ENCODE measurements at places on chromosomes 12 and 14.

- DNase-seq = peak; percentile 20
Observed at GRCh38 chr14:36520601-36521525, 831 bp upstream of the NKX2-1 start.

DNA sequence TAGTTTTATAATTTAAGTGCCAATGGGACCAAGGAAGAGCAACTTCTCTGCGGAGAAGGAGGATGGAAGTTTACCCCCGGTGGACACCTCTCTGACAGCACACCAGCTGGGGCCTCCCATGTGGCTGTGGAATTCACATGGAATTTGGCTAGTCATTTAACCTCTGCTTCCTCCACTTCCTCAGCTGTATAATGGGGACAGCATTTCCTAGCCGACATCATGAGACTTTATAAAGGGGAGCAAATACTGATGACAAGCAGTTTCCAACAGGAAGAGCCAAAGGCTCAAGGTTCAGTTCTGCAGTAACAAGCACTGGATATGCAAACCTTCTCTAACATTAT lies 7.5 kb downstream of the DUSP6 start:
- DNase-seq = no peak

DNA sequence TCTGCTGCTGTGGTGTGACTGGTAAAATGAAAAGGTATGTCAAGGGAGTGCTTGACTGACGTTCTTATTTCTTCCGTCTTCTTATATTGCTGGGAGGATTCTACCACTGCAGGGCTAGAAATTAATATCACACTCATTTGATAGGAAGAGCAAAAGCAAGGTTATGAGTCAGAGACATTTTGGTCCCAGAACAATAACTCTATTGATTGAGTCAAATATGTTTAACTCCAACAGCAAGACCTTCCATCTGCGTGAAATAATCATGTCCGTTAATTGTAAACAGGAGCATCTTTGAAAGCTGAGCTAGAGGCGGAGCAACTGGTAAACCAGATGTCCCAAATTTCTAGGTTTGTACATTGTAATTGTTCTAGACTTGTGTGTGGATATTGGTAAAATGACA lies 1293.6 kb downstream of the AACS start:
- no peak for DNase-seq

DNA sequence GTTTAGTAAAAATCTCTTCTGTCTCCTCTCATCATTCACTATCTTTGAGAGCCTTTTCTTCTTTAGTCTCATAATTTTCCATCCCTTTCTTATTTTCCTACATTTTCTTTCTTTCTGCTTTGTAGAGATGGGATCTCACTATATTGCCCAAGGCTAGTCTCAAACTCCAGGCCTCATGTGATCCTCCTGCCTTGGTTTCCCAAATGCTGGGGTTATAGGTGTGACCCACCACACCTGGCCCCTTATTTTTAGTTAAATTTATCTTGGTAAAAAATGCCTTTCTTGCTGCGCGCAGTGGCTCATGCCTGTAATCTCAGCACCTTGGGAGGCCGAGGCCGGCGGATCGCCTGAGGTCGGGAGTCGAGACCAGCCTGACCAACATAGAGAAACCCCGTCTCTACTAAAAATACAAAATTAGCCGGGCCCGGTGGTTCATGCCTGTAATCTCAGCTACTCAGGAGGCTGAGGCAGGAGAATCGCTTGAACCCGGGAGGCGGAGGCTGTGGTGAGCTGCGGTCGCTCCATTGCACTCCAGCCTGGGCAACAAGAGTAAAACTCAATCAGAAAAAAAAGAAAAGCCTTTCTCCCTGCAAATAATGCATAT lies 996 bp downstream of the SLC2A3 start:
- no peak for DNase-seq
